ENCODE measurements at places on chromosomes 1 and 21.

- no peak for DNase-seq
These were observed 222.4 kb downstream of the HHIPL2 start for GRCh38 chr1:222325506-222325905.

GRCh38 chr1:51341876-51342496, 11.6 kb upstream of the TTC39A start:
- no peak for DNase-seq

GRCh38 chr1:150487763-150488115, 520 bp downstream of the TARS2 start:
- DNase-seq = no peak

GRCh38 chr1:17233675-17234320, 15.1 kb upstream of the PADI3 start:
- no peak for DNase-seq

DNA sequence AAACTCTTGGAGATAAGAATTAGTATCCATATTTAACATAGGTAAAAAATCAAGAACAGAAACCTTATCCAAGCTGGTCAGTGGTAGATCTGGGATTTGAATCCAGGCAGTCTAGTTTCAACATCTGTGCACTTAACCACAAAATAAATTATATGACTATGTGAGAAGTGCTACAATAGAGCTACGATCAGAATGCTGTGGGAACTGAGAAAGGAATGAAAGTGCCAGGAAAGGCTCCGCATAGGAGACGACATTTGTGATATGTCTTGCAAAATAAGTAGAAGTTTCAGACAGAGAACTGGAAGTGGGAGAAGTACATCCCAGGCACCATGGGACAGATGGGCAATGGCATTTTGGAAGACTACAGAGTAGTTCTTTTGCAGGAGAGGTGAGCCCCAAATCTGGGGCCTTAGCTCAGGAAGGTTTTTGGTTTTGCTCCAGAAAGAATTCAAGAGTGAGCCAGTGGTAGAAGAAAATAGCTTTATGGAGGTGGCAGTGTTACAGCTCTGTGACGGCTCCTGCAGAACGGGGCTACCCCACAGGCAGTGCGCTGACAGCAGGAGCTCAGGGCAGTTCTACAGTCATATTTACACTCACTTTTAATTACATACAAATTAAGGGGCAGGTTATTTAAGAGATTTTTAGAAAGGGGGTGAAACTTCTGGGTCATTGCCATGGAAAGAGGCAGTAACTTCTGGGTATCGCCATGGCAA, 25.5 kb upstream of the GJA5 start:
- DNase-seq = no peak

DNA sequence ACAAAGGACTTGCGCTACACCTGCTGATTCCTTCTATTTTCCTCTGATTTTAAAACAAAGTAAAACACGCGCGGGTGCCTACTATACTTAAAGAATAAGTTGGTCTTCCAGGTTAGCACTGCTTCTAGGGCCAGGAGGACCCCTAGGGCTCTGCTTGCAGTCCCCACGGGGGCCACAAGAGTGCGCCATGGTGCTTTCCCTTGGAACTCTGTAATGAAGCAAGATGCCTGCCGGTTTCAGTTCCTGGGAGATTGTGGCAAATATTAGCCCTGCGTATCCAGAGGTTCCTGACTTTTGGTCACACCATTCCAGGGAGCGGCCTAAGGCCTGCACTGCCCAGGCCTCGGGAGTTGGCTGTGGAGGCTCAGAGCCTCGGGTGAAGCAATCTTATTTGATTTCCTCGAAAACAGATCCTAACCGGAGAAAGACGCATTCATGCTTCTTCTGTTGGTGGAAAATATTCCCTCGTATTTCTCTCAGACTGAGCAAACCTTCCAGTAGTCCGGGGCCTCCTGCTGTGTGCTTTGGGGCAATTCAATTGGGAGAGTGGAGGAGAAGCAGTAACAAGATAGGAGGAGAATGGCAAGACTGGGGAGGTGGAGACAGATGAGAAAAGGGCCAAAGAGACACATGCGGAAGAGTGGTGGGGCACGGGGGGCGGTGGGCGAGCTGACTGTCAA, 25.3 kb downstream of the ADAM30 start:
- peak; percentile 60 for DNase-seq

- no peak for DNase-seq
These were observed 94.3 kb downstream of the VAV3 start for GRCh38 chr1:107870696-107871095.

DNA sequence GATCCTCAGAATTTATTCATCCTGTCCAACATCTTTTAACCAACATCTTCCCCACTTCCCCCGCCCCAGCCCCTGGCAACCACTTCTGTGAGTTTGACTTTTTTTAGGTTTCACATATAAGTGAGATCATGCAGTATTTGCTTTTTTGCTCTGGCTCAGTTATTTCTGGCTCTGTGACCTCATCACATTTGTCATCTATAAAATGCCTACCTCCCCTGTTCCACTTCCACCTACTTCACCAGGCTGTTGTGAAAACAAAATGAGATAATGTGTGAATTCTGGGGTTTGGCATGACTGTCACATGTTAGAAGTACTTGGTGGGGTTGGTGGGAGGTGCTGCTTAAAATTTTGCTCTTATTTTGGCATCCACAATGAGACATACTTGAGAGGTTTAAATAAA, 18.4 kb downstream of the HHAT start:
- no peak for DNase-seq

GRCh38 chr21:15437883-15438282, 291.9 kb upstream of the USP25 start:
- no peak for DNase-seq

GRCh38 chr1:198669023-198669698, 30.3 kb downstream of the PTPRC start:
- peak; percentile 24 for DNase-seq

DNA sequence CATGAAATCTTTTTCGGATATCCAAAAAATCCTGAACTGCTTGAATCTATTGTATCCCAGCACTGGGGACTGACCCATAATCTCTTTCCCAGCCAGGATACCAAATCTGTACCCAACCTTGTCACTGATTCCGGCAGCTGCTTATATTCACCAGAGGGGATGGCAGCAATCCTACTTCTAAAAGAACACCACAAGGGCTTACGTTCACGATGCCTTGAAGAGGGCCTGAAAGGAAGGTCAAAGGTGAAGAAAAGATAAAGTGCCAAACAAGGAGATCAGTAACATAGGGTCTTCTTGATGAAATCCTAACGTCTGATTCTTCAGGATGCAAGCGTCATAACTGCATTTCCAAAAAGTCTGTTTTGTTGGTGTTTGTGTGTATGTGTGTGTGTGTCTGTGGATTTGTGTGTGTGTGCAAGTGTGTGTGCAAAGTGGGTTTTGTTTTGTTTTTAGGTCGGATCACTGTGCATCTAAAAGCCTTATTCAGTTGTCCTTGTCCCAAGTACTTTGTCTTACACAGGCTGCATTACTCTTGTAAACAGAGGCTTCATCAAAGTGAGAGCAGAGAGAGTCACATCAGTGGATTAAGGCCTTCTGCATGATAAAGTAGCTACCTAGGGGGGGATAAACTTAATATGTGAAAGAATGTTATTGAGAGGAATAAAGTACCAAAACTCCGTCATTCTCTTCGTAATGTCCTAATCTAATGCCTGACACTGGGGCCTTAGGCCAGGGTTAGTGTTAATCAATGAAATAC, 179.3 kb downstream of the BARHL2 start:
- no peak for DNase-seq

GRCh38 chr1:53246261-53247134, 8.2 kb upstream of the MAGOH start:
- no peak for DNase-seq

DNA sequence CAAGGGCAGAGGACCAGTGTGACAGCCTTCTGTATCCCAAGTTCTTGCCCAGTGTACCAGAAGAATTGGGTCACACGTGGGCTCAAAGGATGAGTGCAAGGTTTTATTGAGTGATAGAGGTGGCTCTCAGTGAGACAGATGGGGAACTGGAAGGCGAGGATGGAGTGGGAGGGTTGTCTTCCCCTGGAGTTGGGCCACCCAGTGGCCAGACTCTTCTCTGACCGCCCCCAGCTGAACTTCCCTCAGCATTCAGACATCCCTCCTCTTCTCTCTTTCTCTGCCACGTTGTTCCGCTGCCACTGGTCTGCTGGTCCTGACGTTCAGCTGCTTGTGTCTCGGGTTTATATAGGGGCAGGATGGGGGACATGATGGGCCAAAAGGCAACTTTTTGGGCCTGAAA, 150.1 kb upstream of the IVNS1ABP start:
- DNase-seq = no peak

DNA sequence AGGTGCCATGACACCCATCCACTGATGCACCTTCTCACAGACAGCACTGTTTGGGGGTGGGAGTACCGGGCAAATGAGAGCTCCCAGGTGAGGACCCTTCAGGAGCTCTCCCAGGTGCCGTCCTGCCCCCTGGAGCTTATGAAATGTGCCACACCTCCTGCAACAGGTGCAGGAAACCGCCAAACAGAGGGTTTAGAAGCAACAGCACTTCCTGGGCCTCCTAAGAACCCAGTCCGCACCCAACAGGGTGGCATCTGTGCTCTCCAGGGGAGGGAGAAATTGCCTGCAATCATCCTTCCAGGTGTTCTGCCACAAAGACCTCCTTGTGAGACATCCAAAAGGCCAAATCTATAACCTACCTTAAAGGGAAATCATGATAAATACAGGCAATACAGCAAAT, 87.7 kb upstream of the ATP1B1 start:
- no peak for DNase-seq

DNA sequence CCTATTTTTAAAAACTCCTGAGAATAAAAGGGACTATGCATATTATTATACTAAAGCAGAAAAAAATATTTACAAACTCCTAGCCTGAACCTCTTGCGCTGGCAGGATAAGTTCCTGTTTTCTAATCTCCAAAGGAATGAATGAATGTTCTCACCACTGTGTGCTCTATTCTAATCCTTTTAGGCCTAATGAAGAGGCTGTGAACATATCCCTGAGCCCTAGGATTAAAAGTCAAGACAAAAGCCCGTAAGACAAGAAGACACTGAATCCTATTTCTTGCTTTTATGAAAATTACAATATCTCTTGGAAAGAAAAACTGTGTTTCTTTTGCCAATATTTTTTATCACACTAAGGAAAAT, 317.5 kb downstream of the HHAT start:
- DNase-seq = no peak

DNA sequence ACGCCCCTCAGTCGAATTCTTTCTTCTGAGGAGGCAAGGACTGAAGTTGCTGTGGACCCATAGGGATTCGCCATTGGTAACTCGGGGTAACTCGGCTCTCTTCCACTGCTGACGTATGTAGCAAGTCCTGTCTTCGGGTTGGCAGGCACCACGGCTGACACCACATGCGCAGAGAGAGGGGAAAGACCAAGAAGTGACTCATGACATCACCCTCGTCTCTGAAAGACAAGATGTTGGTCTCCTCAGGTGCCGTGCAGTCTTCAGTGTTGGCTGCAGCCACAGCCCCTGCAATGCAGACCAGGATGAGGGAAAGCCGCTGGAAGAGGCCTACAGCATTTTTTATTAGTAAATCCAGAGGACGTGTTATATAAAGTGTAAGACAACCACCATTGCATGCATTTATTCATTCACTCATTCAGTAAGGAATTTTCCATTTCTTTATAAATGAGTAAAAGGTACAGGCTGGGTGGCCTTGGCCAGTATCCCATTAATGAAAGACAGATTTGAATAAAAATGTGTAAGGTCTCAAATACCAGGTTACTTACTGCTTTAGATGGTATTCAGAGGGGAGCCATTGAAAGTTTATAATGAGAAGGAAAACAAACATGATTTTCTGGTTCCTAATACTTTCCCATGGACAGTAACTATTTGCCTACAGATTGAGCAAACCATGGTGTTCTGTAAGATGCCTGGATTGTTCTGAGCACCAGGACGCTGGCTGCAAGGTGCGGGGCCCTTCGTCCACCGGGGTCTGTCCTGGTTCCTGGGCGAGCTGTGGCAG, 50.7 kb upstream of the IRF2BP2 start:
- DNase-seq = no peak

DNA sequence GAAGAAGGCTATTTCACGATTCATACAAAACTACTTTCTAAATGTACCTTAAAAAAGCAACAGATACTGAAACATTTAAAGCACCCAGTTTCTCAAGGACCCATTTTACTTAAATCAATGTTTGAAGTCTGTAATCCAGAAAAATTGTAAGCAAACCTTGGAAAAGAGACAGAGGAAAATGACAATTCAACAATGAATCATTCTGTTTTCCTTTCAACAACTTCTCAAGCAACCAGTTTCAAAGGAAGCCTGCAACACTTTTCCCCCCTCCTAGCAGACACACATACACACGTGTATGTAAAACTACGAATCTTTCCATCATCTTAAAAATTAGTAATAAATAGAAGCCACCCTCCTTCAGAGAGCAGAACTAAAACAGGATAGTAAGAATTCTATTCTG, 1.2 kb downstream of the RERE start:
- no peak for DNase-seq

GRCh38 chr1:67769633-67770256, 63.5 kb downstream of the GNG12 start:
- no peak for DNase-seq

Measured in stimulated activated CD4-positive, alpha-beta T cell treated with anti-CD3 and anti-CD28 coated beads, Interleukin-4, amount 100 ng/mL, for 1 hour (primary cell).